GM23248 (cell line): ENCODE measurements at places on chromosomes 1 and 21.

GRCh38 chr1:212487774-212488435 is 55.2 kb downstream of the NENF start:
- DNase-seq: no peak

- DNase-seq: peak; percentile 59
Observed at GRCh38 chr1:3366126-3367051, 88.1 kb upstream of the ARHGEF16 start.

GRCh38 chr1:116105996-116106395 is 5.2 kb upstream of the MAB21L3 start:
- DNase-seq: no peak

DNA sequence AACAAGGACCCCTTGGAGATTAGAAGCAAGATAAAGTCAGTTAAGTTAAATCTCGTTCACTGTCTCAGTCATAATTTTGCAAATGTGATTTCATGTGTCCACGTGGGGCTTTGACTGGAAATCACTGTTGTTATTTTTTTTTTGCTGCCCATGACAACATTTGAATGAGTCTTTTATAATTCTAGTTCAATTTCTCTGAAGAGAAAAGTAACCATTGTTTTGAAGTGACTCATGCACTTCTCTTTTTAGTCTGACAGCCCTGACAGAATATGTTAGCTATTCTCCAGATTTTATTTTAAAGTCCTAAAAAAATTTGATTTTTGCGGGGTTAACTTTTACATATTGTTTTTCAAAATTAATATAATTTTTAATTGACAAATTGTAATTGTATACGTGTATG is 30.7 kb upstream of the NLRP3 start:
- DNase-seq: peak; percentile 56

GRCh38 chr1:63642901-63643300 is 49.7 kb downstream of the PGM1 start:
- no peak for DNase-seq

DNA sequence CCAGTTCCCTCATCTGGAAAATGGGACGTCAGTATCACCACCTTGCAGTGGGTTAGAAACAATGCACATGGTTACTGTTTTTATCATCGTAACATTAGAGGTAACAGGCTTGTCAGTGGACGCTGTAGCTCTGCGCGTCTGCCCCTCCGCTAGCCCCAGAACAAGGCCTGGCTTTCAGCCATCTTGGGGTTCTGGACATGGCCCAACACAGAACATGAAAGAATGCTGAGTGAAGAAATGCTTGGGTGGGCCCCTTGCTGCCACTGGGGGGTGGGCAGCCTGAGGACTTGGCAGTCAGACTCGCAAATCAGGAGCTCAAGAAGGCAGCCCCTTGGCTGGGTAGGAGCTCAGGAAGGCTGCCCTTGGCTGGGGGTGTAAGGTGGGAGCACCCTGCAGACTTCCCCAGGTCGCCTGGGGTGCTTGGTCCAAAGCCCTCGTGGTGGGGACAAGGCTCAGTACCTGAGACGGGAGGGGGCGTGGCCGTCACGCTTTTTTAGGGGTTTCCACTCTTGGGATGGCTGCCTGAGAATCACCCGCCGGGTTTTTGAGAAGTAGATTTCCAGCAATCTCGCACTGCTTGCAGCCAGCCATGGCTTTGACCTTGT is 51.7 kb downstream of the SLC37A1 start:
- no peak for DNase-seq

- no peak for DNase-seq
Observed at GRCh38 chr1:182656842-182657397, 27.5 kb downstream of the RGS8 start.

DNA sequence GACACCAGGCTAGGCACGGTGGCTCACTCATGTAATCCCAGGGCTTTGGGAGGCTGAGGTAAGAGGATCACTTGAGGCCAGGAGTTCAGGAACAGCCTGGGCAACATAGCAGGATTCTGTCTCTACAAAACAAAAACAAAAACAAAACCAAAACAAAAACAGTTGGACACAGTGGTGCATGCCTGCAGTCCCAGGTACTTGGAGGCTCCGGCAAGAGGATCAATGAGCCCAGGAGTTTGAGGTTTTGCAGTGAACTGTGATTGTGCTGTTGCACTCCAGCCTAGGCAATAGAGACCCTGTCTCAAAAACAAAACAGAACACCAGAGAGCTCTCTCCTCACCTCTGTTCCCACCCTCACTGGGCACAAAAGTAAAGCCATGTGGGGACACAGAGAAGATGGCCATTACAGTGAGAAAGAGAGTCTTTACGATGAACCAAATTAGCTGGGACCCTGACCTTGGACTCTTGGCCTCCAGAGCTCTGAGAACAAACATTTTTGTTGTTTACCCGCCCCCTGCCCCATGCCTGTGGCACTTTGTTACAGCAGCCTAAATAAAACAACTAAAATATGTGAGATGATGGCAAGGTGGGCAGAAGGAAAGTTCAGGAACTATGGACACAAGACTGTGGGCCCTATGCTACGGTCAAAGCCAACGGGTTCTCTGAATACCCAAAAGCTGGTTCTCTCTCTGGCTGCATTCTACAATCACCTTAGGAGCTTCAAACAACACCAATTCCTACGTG is 9.8 kb downstream of the NADK start:
- no peak for DNase-seq

GRCh38 chr1:38589036-38589435 is 270.5 kb downstream of the RRAGC start:
- peak; percentile 6 for DNase-seq

DNA sequence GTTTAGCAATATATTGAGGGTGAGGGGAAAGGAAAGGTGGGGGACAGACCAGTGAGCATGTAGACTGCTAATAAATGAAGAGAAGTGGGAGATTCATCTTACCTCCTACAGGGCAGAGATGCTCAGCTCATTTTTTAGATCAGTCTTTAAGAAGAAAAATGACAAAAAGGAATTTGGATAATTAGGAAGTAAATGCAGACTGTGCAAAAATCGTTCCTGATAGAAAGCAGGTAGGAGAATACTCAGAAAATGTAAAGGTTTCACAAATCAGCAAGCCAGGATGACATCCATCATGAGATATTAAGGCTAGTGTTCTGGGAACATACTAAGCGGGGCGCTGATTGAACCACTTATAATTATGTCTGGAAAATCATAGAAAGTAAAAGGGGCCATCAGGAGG is 106.3 kb downstream of the RNF220 start:
- DNase-seq: no peak

- no peak for DNase-seq
Observed at GRCh38 chr1:105072850-105073249, 1323.2 kb downstream of the AMY1C start.

GRCh38 chr1:161994175-161994668 is 29.4 kb downstream of the OLFML2B start:
- DNase-seq: peak; percentile 73
